Activated T-helper 1 cell treated with anti-CD3 and anti-CD28 coated beads, Interleukin-12 subunit alpha, Interleukin-12 subunit beta, Interleukin-2, Interleukin-4 antibody, amounts not matched to agents 30 ng/mL and 10 ng/mL and 1 ng/mL, durations not matched to agents 14 hours and 24 hours and 36 hours (primary cell): ENCODE measurements at places on chromosomes 16 and 17. TPM values are rescaled to one million over a fixed set of nuclear protein-coding genes. Genes with fewer than 3 reads are reported as not detected.

- H3K27ac ChIP-seq = no peak overlapping the region
- H3K4me3 ChIP-seq = no peak overlapping the region
- H3K4me1 ChIP-seq = no peaks in the 10 kb centered on the region
These were observed 87.3 kb downstream of the ABCA8 start for GRCh38 chr17:68867759-68868516.

GRCh38 chr17:80408872-80409271, 6.1 kb upstream of the ENDOV start:
- DNase-seq = no peak
- H3K4me3 ChIP-seq = no peak overlapping the region
- H3K4me1 ChIP-seq = no peaks in the 10 kb centered on the region
- H3K36me3 ChIP-seq = no peaks in the 10 kb centered on the region
- H3K27me3 ChIP-seq = peaks cover 10% of the 10 kb centered on the region
- H3K27ac ChIP-seq = no peak overlapping the region

- no peak overlapping the region for H3K4me3 ChIP-seq
- no peak for DNase-seq
- peaks cover 4% of the 10 kb centered on the region for H3K36me3 ChIP-seq
- no peak overlapping the region for H3K27ac ChIP-seq
These were observed 26.1 kb downstream of the PIEZO1 start for GRCh38 chr16:88758944-88759244.

- no peak overlapping the region for H3K27ac ChIP-seq
- no peaks in the 10 kb centered on the region for H3K27me3 ChIP-seq
These were observed 160.4 kb downstream of the LGALS9B start for GRCh38 chr17:20306924-20307323.

DNA sequence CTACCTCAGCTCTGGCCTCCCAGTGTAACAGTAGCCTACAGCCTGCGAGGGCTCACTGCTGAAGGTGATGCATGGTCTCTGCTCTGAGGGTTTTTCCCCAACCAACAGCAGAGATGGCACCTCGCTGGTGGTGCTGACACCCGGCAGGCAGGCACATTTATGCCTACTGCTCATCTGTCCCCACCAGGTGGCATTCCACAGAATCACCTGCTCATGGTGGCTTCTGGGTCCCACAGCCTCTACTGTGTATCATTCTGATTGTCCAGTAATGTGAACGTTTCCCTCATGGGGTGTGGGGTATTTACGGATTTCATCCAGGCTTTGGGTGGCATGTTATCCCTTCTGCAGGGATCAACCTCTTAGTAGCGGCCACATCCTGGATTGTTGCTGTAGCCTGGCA, 331.5 kb downstream of the SNX29 start:
- H3K27me3 ChIP-seq = no peaks in the 10 kb centered on the region
- no peak overlapping the region for H3K27ac ChIP-seq
- H3K4me1 ChIP-seq = no peaks in the 10 kb centered on the region
- no peaks in the 10 kb centered on the region for H3K36me3 ChIP-seq
- H3K4me3 ChIP-seq = no peak overlapping the region
- DNase-seq = no peak

GRCh38 chr17:70084476-70084875, 9.5 kb downstream of the KCNJ16 start:
- no peak overlapping the region for H3K4me3 ChIP-seq
- no peaks in the 10 kb centered on the region for H3K27me3 ChIP-seq
- DNase-seq = no peak
- no peaks in the 10 kb centered on the region for H3K36me3 ChIP-seq

DNA sequence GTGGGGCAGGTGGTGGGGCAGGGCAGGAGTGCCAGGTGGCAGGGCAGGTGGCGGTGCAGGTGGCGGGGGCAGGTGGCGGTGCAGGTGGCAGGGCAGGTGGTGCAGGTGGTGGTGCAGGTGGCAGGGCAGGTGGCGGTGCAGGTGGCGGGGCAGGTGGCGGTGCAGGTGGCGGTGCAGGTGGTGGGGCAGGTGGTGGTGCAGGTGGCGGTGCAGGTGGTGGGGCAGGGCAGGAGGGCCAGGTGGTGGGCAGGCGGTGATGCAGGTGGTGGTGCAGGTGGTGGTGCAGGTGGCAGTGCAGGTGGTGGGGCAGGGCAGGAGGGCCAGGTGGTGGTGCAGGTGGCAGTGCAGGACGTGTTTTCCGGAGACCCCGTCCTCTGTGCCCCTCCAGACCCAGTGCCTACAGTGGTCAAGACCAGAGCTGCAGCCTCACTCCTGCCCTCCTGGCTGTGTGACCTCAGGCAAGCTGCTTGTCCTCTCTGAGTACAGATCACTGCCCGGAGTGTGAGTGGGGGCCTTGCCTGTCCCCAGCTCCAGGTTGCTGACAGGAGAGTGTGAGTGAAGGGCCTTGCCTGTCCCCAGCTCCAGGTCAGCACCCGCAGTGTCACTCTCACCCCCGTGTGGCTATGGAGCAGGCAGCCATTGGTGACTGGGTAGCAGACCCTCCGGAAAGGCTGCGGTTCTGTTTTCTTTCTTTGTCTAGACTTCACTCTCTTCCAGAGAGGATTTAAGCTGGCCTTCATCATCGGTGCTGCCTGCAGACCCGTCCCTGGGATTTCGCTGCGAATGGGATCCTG, 16.1 kb upstream of the NPTX1 start:
- H3K4me3 ChIP-seq = no peak overlapping the region
- H3K4me1 ChIP-seq = peaks cover 7% of the 10 kb centered on the region
- no peaks in the 10 kb centered on the region for H3K36me3 ChIP-seq
- no peak for DNase-seq

SMTNL2 gene
- total RNA-seq = not detected in 2 replicates

MMP25 gene
- total RNA-seq = 11.9 and 12.8 TPM in 2 replicates
